ENCODE measurements at places on chromosomes 16 and 17.
A peak's percentile ranks its signal among the peaks of the same experiment; 100 is the strongest.

GRCh38 chr17:44848257-44848795, 643 bp downstream of the HIGD1B start:
- DNase-seq = no peak

- DNase-seq = no peak
Observed at GRCh38 chr17:30393911-30394867, 15.5 kb downstream of the CPD start.

- DNase-seq = peak; percentile 87
Observed at GRCh38 chr16:75433732-75434413, 570 bp upstream of the CFDP1 start.

- no peak for DNase-seq
Observed at GRCh38 chr16:29688172-29688571, 9.2 kb downstream of the QPRT start.

DNA sequence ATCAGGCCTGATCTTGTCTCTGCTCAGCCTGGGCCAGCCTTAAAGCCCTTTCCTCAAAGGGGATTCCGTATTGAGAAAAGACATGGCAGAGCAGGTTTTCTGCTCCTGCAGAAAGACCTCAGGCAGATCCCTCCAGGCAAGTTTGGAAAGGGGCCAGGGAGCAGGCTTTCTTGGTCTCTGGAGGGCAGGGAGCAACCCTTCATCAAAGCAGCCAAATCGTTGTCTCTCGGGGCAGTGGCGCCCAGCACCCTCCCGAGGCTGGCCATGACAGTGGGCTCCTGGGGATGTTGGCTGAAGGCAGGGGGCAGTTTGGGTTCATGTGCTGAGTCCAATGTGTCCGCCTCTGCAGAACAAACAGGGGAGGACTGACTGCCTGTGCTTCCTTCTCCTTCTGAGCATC, 168.4 kb upstream of the WSCD1 start:
- no peak for DNase-seq

- no peak for DNase-seq
Observed at GRCh38 chr17:51200295-51200694, 34.1 kb downstream of the NME2 start.

DNA sequence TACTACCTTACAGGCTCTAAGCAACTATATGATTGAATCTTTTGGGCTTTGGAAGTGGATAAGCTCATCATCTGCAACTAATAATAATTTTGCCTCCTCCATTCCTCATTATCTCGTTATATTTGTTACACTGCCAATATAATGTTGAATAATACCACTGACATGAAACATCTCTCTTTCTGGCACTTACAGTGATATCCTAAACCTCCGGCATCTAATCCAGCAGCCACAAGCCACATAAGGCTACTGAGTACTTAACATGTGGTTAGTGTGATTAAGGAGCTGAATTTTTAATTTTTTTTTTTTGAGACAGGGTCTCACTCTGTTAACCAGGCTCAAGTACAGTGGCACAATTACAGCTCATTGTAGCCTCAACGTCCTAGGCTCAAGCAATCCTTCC, 9.6 kb downstream of the CDC42EP4 start:
- DNase-seq = no peak

DNA sequence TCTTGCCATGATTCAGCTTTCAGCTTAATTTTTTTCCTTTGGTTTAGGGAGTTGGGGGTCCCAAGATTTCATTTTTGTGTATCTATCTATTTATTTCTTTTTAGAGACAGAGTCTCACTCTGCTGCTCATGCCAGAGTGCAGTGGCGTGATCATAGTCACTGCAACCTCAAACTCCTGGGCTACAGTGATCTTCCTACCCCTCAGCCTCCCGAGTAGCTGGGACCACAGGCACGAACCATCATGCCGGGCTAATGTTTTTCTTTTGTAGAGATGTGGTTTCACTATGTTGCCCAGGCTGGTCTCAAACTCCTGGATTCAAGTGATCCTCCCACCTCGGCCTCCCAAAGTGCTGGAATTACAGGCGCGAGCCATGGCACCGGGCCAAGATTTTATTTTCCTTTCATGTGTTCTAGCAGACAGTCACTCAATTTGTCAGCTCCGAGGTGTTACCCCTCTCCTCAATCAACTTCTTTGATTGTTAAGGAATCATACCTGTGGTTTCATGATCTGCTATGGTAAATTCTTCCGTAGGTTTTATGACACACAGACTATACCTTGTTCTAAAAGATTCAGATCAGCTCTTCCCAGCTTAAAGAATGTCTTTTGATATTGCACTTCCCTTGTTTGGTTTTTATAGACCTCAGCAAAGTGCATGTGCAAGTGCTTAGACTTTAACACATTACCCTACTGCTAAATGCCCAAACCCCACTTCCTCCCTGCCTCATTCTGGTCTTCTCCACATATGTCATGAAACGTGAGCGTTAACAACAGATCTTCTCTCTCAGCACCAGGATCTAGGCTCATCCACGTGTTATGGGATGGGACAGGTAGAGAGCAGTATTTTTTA, 13.0 kb downstream of the UNC45B start:
- DNase-seq = no peak

DNA sequence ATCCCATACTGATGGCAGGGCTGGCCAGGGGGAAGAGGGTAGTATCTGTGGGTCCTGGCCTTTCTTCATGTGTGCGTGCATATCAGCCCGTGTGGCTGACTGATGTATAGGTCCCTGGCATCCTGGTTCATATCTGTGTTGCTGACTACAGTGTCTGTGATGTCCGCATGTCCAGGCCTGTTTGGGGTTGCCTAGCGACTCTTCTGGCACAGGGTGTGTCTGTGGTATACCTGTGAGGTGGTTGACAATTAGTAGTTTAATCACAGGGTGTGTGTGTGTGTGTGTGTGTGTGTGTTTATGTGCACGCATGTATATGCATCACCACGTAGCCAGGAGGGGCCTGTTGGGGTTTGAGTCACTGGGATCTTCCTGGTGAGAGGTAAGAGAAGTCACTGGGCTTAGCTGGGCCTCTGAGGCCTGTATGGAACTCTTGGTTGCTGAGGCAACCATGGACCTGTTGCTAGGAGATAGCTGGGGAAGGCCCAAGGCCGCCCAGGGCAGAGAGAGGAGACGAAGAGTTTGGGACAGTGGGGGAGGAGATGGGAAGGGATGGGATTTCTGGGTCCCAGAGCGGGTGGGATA, 603 bp upstream of the TMEM95 start:
- DNase-seq = no peak

GRCh38 chr16:77581706-77582105, 140.6 kb upstream of the NUDT7 start:
- DNase-seq = no peak

DNA sequence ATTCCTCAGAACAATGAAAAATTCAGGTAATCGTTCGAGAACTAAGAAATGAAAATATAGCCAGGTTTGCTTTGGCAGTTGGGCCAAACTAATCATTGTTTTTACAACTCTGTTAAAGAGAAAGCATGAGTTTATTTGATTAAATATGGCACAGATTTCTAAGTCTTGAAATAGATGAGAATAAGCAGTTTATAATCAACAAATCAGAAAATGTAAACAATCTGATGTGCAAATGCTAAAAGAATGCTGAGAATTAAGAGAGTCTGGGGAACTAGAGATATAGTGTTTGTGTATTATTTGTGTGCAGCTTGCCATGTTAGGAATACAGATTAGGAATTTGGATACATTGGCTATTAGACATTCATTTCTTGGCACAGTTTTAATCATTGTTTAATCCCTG, 212.5 kb downstream of the TANC2 start:
- no peak for DNase-seq

DNA sequence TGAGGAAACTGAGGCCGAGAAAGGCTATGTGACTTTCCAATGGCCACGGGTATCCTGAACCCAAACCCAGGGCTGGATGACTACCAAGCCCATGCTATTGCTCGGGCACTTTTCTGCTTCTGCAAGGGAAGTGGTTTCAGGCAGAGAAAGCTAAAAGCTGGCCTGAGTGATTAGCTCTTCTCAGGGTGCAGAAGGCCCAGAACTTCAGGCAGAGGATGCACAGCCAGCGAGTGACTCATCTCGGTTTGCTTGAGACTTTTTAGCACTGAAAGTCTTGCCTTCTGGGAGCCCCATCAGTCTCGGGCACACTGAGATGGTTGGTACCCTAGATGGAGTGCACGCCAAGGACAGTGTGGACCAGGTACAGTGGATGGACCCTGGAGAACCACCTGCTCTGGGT, 129.5 kb upstream of the SDK2 start:
- DNase-seq = no peak

DNA sequence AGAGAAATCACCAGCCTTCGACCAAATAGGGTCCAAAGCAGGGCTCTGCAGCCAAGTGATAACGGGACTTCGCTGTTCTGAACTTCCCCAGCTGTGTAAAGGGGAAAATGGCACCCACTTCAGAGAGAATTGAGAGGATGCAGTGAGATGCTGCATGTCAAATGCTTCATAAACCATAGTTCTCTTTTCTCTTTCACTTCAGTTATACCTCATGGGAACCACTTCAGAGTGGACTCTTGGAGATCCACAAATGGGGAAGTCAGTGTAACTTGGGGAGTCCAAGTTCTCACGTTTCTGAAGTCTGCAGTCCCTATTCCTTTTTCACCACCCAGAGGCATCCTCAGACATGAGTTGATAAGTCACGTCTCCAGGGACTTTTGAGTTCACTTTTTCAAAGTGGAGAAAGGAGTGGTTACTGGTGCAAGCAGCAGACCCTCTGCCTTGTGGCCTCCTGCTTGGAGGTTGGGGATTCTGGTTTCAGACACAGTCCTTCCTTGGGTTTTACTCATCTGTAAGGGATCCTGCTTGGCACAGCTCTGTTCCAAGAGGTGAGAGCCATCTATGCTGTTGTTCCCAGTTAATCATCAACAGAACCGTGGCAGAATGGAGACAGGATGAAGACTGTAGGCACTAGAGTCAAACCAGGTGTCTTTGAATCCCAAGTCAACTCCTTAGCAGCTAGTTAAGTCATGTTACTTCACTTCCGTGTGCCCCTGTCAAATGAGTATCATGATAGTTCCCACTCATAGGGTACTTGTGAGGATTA, 123.4 kb upstream of the NOL11 start:
- DNase-seq = no peak

DNA sequence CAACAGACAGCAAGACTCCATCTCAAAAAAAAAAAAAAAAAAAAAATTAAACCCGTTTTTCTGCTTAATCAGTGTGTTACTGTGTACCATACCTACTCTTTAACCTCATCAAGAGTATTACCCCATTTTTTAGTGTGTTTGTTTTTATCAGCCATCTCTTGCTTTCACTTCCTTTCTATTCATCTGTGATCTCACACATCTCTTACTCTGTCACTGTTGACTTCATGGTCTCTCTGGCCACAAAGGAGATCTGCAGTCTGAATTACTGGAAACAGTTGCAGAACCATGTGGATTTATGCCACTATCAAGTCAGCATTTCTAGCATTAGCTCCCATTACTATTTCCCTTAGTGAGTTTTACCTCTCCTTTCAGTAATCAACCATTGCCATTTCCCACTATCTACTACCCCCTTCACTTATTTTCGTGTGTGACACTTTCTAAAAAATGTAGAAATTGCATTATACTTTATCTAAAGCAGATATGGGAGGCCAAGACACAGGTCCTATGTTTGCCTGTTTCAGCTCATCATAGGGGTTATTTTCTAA, 20.1 kb downstream of the NDEL1 start:
- DNase-seq = no peak

DNA sequence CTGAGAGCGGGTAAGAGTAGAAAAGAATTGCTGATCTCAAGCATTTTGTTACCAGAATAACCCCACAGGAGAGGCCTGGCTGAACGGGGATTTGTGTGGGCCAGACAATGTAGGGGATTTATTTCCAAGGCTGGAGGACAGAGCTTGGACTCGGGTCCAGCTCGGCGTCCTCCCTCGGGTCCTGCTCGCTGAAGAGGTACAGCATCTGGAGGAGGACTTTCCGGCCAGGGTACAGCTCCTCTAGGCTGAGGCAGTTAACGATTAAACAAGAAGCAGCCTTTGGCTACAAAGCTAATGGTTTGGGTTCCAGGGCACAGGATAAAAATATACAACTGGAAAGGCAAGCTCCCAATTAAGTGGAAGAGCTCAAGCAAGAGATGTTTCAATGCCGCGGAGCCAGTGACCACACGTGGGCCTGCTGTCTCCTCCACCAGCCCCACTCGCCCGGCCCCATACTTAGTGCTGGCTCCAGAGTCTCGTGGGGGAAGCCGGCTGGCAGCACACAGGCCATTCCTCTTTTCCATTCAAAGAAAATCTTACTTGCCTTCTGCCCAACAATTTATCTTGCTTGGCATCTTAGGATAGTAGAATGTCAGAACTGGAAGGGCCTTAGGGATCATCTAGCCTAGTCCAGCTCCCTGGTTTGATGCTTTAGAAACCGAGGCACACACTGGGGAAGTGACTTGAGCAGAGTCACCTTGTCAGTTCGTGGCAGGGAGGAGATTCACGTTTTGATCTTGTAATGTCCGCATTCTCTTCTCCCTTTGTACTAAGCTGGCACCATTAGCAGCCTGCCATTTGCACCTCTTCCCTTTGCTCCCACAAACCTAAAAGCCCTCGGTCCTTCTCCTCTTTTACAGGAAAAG, 85.9 kb upstream of the TBX2 start:
- DNase-seq = peak; percentile 90

DNA sequence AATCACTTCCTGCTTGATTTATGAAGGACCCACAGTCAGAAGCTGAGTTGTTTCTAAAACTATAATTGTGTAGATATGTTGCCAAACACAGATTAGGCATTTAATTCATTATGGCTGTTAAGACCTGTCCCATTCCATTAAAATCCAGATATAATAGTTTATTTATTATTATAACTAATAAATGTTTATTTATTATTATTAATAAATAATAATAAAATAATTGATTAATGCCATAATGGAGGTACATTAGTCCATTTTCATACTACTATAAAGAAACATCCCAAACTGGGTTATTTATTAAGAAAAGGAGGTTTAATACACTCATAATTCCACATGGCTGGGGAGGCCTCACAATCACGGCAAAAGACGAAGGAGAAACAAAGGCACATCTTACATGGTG, 1240.9 kb downstream of the CDH11 start:
- DNase-seq = no peak

GRCh38 chr17:385836-386140, 33.2 kb upstream of the RPH3AL start:
- no peak for DNase-seq

DNA sequence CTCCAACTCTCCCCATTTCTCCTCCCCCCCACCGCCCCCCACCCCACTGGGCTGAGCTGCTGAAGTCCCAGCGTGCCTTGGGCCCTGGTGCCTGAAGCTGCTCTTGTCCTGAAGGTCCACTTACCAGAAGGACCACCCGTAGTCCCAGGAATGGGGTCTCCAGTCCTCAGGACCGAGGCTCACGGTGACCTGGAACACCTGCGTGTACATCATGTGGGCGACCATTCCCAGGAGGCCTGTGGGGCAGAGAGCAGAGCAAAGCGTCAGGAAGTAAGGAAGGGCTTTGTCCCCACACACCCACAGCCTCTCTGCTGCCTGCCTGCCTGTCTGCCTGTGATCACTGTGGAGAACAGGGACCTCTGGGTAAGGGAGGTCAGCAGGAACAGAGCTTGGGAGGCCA, 218.7 kb downstream of the GSG1L start:
- no peak for DNase-seq

GRCh38 chr16:76204249-76204648, 73.0 kb upstream of the CNTNAP4 start:
- no peak for DNase-seq

GRCh38 chr17:22270381-22270780, 578.1 kb downstream of the KCNJ18 start:
- DNase-seq = no peak
